D341Med (cell line): ENCODE measurements at places on chromosomes 7 and 10.
A peak's percentile ranks its signal among the peaks of the same experiment; 100 is the strongest.

DNA sequence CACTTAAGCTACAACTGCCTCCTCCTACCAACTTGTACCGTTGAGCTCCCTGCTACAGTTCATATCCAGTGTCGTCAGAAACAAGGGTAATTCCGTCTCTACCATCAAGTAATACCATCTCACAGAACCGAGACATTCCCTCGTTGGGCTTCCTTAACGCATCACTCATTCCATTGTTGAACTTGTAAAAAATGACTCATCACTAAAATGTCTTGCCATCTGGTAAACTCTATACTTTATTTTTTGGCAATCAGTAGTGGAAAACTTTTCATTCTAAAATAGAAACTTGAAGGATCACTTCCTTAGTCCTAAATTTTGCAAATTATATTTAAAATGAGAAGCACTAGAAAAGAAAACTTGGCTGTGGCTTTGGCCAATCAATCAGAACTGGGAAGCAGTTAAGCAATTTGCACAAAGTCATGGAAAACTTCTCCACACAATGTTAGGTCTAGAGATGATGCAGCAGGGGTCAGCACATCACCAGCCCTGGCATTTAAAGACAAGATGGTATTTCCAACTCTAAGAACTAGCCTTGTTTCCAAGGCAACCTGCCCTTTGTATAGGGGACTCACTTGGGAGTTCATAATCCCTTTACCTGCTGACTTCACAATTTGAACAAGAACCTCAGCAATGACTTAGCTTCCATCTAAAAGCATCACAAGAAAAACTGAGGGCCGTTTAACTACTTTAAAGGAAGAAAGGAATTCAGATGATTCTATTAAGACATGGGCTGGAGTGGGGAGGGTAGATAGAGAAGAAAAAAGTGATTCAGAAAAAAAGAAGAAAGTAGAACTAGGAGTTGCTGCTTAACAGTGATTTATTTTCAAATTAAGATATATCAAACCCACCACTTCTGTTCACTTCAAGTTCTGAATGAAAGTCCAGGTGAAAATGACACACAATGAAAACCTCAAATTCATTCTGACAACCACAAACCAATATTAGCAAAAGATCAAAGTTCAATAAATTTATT, 288.1 kb downstream of the PARD3 start:
- no peak for DNase-seq

DNA sequence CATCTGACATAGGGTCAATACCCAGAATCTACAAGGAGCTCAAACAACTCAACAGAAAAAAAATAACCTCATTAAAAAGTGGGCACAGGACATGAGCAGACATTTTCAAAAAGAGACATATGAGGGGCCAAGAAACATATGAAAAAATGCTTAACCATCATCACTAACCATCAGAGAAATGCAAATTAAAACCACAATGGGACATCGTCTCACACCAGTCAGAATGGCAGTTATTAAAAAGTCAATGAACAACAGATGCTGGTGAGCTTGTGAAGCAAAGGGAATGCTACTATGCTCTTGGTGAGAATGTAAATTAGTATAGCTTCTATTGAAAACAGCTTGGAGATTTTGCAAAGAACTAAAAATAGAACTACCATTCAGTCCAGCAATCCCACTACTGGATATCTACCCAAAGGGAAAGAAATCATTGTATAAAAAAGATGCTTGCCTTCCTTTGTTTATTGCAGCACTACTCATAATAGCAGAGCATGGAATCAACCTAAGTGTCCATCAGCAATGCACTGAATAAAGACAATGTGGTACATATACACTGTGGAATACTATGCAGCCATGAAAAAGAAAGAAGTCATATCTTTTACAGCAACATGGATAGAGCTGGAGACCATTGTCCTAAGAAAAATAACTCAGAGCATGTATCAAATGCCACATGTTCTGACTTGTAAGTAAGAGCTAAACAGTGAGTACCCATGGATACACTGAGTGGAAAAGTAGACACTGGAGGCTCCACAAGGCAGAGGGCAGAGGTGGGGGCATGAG, 139.8 kb downstream of the ADARB2 start:
- no peak for DNase-seq

- no peak for DNase-seq
Observed at GRCh38 chr7:75880242-75880641, 1.4 kb downstream of the RHBDD2 start.

GRCh38 chr7:130429019-130429418, 11.8 kb downstream of the CEP41 start:
- DNase-seq: no peak

- no peak for DNase-seq
Observed at GRCh38 chr7:51255536-51256208, 60.9 kb downstream of the COBL start.

GRCh38 chr10:75099952-75100763, 11.3 kb upstream of the SAMD8 start:
- DNase-seq: peak; percentile 86

GRCh38 chr10:71222601-71223346, 10.4 kb downstream of the UNC5B start:
- DNase-seq: peak; percentile 75

- no peak for DNase-seq
Observed at GRCh38 chr10:74072503-74072902, 74.6 kb downstream of the VCL start.

DNA sequence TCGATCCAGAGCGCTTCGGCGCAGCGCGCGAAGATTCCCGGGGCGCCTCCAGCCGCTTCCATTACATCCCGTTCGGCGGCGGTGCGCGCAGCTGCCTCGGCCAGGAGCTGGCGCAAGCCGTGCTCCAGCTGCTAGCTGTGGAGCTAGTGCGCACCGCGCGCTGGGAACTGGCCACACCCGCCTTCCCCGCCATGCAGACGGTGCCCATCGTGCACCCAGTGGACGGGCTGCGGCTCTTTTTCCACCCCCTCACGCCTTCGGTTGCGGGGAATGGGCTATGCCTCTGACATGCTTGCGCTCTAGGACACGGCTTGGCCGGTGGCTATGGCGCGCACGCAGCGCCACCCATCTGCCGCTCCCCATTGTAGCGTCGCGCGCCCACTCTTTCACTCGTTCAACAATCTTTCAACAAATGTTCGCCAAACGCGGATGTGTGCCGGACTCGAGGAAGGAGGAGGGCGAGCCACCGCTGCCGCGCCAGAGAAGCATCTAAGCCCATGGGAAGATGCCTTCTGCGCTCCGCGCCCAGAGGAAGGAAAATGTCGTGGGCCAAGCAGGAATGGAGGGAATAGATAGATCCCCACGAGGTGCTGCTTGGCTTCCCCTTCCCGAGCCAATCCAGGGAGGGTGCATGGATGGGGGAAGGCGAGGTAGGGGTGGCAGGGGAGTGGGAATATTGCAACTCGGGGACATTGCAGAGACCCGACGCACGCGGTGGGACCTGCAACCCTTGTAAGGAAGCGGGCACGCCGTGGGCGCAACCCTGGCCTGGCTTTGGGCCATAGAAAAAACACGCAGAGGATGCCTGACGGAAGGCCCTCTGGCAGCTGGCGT, 5.1 kb upstream of the CYP26A1 start:
- DNase-seq: peak; percentile 61

GRCh38 chr10:109037978-109038377, 885.3 kb downstream of the XPNPEP1 start:
- DNase-seq: no peak

DNA sequence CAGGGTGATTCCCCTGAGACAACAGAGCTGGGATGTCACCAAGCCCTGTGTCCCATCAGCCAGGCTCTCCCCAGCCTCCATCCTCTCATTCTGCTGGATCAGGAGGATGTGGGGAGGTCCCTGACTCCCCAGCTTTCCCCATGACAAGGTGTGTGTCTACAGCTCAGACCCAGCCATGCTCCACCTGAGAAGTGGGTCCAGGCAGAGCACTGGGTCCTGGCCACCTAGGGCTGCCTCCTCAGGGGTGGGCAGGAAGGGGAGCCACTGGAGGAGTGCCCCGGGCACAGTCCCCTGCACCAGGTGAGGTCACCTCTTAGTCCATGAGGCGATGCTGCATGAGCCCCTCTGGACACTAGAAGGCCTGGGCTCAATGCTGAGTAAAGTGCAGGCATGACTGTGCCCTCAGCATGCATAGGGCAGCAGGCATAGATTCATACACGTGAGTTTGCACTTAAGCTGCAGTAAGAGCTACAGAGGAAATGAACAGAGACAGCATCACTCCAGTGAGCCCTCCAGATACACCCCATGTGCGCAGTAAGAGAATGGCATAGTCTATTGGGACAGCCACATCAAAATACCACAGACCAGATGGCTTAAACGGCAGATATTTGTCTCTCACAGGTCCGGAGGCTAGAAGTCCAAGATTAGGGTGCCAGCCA, 48.3 kb downstream of the ALOX5 start:
- DNase-seq: peak; percentile 21

DNA sequence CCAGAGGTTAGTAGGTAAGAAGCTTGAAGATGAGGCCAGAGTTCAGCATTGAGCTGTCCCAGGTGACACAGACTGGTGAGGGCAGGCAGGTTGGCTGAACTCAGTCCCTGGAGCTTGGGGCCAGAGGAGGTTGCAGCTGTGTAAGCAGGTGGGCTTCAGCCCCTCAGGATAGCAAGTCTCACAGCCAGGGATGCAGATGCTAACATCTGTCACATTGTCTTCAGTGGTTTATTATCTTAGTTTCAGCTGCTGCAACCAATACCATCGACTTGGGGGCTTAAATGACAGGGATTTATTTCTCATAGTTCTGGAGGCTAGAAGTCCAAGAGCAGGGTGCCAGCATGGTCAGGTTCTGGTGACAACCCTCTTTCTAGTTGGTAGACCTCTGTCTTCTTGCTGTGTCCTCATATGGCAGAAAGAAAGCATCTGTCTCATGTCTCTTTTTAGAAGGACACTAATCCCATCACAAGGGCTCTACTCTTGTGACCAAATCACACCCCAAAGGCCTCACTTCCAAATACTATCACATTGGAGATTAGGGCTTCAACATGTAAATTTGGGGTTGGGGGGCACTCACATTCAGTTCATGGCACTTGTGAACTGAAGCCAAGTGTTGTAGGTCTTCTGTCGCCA, 146.2 kb downstream of the KIAA1217 start:
- no peak for DNase-seq

DNA sequence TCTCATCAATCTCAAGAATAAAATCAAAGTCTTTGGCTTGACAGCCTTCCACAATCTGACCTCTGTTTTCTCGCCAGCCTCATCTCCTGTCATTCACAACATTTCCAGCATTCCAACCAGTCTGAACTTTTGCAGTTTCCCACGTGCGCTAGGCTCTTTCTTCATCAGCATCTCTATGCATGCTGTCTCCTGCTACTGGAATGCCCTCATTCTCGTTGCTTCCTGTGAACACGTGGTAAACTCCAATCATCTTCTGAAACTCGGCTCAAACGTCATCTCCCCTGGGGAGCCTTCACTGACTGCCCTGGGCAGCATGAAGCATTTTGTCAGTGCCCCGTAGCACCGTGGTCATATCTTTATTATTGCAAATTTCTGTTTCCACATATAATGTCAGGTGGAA, 12.2 kb upstream of the RSBN1L start:
- DNase-seq: no peak

GRCh38 chr7:148507787-148508186, 82.8 kb upstream of the C7orf33 start:
- no peak for DNase-seq

DNA sequence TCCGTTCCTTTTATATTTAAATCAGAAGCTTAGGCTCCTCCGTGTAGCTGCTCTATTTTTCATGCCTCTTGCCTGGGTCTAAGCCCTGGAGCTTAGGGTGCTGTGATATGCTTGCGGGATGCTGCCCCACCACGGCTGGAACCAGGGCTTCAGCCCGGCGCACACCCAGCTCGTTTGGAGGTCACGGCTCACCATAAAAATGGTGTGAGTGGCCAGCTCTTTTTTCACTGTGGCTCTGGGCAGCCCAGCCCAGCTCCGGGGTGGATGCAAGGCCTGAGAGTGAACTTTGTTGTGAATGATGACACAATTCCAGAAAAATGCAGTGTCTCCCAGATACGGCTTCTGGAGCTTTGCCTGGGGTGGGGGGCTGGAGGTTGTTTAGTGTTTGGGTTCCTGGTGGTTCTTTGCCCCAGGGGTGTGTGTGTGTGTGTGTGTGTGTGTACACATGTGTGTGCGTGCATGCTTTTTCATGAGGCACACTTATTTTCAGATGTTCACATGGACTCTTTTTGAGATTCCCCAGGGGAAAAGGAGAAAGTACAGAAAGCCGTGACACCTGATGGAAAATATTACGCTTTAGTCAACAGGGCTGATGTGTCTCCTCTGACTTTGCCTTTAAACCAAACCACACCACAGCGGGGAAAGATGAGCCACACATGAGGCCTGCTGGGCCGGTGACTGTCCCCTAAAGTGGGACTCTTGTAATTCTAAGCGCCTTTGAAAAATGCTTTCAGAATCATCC, 46.2 kb downstream of the GRK5 start:
- no peak for DNase-seq

- DNase-seq: peak; percentile 91
Observed at GRCh38 chr7:104983578-104984539, 30.1 kb upstream of the KMT2E start.

- DNase-seq: no peak
Observed at GRCh38 chr10:85926986-85927385, 439.6 kb downstream of the GRID1 start.

GRCh38 chr7:128827971-128828711, 2.1 kb upstream of the FLNC start:
- DNase-seq: no peak

GRCh38 chr10:125824736-125825135, 1.4 kb downstream of the BCCIP start:
- DNase-seq: no peak

DNA sequence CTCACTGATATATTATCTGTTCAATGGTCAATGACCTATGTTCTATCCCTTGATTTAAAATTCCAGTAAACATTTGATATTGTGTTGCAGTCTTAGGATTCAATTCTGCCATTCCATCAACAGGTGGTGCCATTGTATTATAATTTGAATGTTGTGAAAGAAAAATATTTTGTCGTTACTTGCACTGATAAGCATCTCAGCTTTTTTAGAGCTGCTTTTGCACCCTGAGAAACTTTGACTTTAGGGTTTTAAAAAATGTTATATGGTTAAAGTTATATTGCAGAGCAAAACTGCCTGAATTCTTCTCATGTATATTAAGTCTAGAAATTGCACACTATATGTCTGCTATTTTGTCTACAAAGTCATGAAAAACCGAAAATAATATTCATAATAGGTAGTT, 18.8 kb upstream of the MINDY3 start:
- peak; percentile 30 for DNase-seq

- DNase-seq: no peak
Observed at GRCh38 chr10:15515202-15515601, 144.1 kb upstream of the FAM171A1 start.

DNA sequence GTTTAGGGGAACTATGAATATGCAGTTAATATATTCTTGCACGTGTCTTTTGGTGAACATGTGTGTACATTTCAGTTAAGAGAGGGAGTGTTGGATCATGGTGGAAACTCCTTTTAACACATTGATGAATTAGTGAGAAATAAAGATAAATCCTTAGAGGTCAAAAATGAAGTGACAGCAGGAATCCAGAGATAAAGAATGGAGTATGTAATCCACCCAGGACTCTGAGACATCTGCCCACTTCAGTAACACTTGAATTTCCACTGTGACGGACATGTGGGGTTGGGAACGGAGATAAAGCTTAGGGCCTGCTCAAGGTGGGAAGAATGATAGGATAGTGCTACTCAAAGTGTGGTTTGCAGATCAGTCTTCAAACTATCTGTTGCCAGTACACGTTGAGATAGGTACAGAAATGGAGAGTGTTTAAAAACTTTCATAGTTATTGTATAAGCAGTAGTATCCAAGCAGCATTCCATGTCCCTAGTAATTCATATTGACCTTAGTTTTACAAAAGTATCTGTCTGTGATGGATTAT, 6.6 kb upstream of the RELN start:
- DNase-seq: no peak
